ENCODE measurements at places on chromosomes 2 and 18. TPM values are rescaled to one million over a fixed set of nuclear protein-coding genes. Genes with fewer than 3 reads are reported as not detected.

- DNase-seq, result no peak
Observed at GRCh38 chr18:24111936-24112335, 26.9 kb upstream of the CABYR start.

DNA sequence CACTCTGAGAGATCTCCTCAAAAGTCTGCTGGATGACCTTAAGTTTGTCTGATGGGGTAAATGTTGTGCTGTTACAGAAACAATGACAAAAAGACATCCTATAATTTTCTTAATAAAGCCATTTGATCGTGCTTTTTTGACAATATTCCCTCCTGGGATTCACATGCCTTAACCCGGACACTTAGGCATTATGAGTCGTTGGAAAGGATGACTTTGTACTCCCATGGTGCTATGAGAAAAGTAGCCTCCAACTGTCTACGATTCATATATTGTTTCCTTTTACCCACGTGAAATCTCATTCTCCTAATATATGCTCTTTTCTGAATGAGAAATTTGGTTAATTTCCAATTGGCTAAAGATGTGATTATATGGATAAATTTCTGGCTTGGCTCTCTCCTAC lies 6.1 kb upstream of the MPP4 start:
- no peak for DNase-seq

- DNase-seq, result no peak
Observed at GRCh38 chr2:205267323-205267722, 415.0 kb upstream of the NRP2 start.

DNA sequence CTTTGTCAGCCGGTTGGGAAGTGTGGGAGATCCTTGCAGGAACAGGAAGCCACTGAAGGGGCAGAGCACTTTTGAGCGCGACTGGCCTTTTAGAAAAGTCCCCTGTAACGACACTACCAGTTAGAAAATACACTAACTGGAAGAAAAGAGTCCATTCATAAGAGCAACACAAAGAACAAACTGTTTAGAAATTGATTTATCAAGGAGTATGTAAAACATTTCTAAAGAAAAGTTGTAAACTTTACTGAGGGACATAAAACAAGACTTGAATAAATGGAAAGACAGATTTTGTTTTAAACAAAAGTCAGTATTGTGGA lies 29.8 kb upstream of the POMC start:
- DNase-seq, result no peak

GRCh38 chr2:1645761-1646476 lies 98.4 kb downstream of the PXDN start:
- peak; percentile 29 for DNase-seq

- no peak for DNase-seq
Observed at GRCh38 chr2:43178602-43179542, 47.5 kb downstream of the ZFP36L2 start.

GRCh38 chr18:36814994-36815393 lies 13.8 kb downstream of the TPGS2 start:
- DNase-seq, result no peak

DNA sequence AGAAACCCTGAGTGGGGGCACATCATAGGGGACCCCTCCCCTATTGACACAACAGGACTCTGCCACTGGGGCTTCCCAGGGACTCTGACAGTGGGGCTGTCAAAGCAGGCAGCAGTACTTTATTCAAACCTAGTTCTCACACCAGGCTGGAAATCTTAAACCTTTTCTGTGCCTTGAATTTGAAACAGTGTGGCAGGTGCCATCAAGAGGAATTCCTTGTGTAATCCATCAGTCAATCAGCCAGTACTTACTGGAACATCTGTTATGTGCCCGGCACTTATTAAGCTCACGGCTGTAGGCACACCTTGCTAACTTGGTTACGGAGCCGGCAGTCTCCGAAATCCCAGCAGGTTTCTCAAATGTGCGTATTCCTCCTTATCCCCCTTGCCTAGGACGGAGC lies 12.0 kb downstream of the GLI2 start:
- no peak for DNase-seq

GRCh38 chr2:44237221-44237620 lies 38.1 kb upstream of the SLC3A1 start:
- no peak for DNase-seq

DNA sequence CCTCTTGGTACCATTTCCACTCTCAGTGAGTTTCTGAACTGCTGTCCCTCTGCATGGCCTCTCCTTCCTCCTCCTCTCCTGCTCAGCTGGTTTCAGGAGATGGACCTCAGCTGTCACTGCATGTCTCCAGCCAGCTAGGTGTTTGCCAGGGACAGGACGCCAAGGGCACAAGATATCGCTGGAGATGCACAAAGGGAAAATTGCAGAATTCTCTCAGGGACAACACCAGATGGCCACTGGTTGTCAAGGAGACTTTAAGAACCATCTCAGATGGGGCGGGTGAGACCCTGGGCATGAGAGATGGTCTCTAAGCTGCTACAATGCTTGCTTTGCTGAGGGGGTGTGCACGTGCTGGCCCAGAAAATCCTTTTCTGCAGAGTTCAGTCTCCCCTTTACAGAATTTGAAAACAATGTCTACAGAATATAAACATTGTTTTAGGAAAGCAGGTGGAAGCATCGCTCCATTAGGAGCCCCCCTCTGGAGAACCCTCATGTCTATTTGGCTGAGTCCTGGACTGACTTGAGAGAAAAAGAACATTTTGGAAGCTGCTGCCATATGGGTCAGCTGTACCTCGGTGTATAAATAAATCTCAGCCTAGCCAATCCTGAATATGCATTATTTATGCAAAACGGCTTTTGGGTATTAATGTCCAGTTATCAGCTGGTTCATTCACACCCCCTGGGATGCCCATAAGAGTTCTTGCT lies 57.8 kb upstream of the SPP2 start:
- no peak for DNase-seq

DNA sequence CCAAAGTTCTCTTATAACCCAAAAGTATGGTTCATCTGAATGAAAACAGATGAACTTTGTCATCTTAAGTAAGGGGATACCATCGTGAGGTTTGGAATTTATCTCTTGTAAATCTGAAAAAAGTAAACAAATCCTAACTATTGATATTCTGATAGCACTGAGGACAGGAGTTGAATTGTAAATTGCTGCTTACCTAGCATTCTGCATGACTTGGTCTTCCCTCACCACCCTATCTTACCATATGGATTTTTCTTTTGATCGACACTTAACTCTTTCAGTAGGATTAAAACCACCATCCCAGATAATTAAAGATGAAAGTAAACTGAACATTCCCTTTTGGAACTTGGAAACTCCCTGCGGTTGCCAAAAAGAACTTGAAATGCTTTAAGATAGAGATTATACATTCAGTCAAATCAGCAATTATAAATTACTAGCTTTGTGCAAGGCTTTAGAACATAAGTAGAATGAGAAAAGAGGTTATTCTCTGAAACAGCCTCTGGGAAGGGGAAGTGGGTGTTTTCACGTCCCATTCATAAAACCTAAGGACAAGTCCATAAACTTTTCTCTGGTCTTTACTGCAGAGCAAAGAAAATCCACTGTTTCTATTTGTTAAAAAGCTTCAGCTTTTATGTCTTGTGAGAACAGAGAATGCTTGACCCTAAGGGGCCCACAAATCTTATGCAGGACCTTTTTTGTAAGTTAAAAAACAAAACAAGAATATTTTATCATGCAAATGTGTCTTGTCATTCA lies 49.7 kb upstream of the ZNF397 start:
- DNase-seq, result no peak

GRCh38 chr2:235051436-235052260 lies 99.8 kb downstream of the SH3BP4 start:
- DNase-seq, result no peak

- DNase-seq, result no peak
Observed at GRCh38 chr18:31658670-31659575, 25.5 kb downstream of the B4GALT6 start.

DNA sequence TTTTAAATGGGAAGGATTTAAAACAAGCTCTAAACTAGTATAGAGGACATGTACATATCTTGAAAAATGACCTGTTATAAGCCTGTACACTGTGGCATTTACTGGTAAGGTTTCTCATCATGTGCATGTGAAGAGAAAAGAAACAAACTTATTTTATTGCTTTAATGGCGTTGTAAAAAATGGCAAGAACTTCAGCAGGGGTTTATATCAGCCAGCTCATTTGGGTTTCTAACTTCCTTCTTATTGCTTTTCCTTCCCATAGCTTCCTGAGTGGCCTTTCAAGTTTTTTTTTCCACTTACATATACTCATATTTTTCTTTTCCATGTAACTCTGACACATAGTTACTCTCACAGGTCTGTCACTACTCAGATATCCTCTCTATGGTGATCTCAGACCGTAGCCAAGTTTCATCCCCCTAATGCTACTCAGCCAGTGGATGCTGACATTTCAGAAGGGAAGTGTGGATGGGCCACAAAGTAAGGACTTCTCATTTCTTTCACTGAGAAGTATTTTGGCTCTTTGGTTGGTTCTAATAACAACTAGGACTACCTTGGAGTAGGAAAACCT lies 198.2 kb downstream of the PARD3B start:
- no peak for DNase-seq

DNA sequence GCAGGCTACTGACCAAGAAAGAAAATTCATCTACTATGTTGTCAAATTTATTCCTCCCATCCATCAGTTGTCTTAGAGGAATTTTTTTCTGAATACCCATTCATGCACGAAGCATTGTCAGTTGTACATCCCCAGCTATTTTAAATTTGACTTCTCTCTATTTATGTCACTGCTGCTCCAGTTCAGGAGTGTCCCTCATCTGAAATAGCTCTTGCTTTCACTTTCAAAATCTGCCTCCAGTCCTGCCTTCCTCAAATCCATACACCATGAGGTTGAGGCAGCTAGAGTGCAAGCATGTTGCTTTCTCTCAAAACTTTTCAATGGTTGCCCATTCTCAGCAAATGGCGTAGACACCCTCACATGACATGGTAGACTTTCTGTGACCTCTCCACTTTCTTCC lies 335.4 kb upstream of the CDH2 start:
- DNase-seq, result no peak

DNA sequence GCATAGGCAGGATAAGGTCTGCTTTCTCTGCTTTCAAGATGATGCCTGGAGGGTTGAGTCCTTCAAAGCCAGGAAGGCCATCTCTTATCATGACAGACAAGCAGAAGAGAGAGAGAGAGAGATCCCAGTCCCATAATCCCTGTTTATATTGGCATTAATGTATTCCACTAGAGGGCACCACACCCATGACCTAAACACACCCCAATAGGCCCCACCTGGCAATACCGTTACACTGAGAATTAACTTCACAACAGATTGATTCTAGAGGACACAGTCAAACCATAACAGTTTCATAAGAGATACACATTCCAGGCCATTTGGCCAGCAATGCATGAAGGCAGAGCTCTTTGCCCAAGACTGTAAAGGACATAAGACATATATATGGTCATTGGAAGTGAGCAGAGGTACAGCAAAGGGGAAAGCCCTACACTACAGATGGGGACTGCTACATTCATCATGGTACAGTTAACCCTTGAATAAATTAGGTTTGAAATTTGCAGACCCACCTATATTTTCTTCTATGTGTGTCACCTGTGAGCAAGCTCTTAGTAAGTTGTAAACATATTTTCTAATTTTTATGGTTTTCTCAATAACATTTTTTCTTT lies 1516.1 kb downstream of the RPIA start:
- no peak for DNase-seq

GRCh38 chr2:145775591-145775990 lies 1255.7 kb upstream of the ZEB2 start:
- no peak for DNase-seq

- peak; percentile 45 for DNase-seq
Observed at GRCh38 chr18:34322365-34323289, 97.9 kb upstream of the NOL4 start.

- DNase-seq, result no peak
Observed at GRCh38 chr2:70723286-70723885, 44.6 kb downstream of the ADD2 start.

DNA sequence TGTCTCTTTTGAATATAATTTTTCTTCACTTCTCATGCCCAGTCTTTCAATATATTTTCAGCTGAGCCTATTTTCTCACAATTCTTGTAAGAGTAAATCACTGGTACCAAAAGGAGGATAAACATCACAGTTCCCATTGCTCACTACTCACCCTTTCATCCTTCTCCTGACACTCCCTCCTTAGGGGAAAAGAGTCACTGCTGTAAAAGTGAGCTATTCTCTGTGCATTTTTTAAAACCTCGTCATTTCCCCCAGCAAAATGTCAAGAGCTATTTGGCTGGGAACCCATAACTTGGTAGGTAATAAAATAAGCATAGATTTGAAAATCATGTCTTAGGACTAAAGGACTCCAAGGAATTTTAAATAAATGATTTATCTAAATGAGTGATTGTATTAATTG lies 340.1 kb upstream of the GYPC start:
- DNase-seq, result no peak

- no peak for DNase-seq
Observed at GRCh38 chr18:28457784-28458183, 280.9 kb upstream of the CDH2 start.

Gene NDC80
- 0.08 TPM for total RNA-seq

Gene NEB
- 0.28 TPM for total RNA-seq

Gene CNGA3
- not detected for total RNA-seq

Gene REG3A
- total RNA-seq, result not detected

Gene CKAP2L
- 15.9 TPM for total RNA-seq

Gene LIMS3
- 0.75 TPM for total RNA-seq

Gene SIX3
- not detected for total RNA-seq

Data from liver (tissue), 10 donors.